Mesothelial cell of epicardium (in vitro differentiated cells): ENCODE measurements at places on chromosomes 4 and X.

DNA sequence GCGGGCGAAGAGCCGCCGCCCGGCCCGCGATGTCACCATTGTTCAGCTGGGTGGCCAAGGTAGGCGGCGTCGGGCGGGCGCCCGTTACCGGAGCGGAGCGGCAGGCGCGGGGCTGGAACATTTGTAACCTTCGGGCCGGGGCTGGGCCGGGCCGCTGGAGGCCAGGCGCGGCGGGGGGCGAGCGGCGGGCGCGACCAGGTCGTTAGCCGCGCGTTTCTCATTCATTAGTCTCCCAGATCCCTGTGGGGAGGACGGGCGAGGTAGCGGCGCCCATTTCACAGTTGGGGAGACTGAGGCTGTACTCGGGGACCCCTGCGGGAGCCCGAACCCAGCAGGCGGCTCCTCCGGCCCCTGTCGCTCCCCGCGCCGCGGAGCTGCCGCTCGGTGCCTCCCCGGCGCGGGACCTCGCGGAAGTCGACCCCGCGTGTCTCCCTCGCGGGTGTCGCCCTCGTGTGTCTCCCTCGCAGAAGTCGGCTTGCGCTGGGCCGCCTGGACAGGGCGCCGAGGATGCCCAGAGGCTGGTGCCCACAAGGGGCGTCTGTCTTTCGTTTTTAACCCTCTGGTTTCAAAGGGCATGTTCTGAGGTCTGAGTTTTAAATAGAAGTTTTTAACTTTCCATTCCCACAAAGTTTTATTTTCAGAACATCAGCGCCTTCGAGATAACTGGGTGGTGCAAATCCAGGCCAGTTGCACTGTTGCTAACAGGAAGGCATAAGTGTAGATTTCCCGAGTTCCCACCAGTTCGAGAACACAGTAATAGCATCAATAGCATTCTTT is 17.5 kb downstream of the PTTG2 start:
- H3K4me1 ChIP-seq, result peaks cover 22% of the 10 kb centered on the region
- peak overlapping the region; percentile 77 for H3K4me3 ChIP-seq
- DNase-seq, result no peak
- H3K27me3 ChIP-seq, result no peaks in the 10 kb centered on the region

GRCh38 chrX:107102980-107103379 is 15.6 kb downstream of the RBM41 start:
- DNase-seq, result no peak
- peaks cover 26% of the 10 kb centered on the region for H3K36me3 ChIP-seq
- H3K27ac ChIP-seq, result no peak overlapping the region
- no peak overlapping the region for H3K4me3 ChIP-seq

DNA sequence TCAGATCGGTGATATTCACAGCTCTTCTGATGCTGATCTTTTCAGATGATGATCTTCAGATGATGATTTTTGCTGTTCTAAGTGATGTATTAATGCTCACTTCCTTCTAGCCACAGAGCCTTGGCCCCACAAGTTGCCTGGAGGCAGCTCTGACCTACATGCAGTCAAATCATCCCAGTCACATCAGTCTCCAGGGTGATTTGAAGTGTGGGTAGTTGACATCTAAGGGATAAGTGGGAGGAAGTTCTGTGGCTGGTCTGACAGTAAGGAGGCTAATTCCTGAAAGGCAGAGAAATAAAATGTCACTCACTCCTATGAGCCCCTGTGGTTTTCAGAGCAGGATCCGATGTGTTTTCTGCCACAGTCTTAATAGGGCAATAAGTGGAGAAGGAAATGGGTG is 79.8 kb upstream of the RPL34 start:
- peaks cover 19% of the 10 kb centered on the region for H3K4me1 ChIP-seq
- no peaks in the 10 kb centered on the region for H3K36me3 ChIP-seq
- peaks cover 13% of the 10 kb centered on the region for H3K27me3 ChIP-seq
- no peak for DNase-seq
- no peak overlapping the region for H3K4me3 ChIP-seq
- no peak overlapping the region for H3K27ac ChIP-seq

DNA sequence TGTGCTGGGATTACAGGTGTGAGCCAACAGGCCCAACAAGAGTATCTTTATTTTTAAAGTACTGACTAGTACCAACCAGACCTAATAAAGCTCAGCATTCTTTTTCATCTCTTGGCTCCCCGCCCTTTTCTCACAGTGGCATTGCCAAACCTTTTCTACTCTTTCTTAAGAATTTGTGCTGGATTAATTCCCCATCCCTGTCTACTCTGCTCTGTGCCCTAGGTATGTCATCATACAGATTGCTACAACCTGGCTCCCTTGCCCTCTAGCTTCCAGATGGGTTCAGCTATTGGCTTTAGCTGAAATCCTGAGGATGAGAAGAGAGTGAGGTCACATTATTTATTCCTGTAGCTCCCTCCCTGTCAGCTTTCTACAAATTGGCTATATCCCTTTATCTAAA is 34.9 kb upstream of the CCNI start:
- no peaks in the 10 kb centered on the region for H3K27me3 ChIP-seq
- no peak overlapping the region for H3K4me3 ChIP-seq
- no peak for DNase-seq
- no peak overlapping the region for H3K27ac ChIP-seq

GRCh38 chr4:58144721-58145120 is 1034.5 kb upstream of the IGFBP7 start:
- H3K36me3 ChIP-seq, result no peaks in the 10 kb centered on the region
- DNase-seq, result no peak
- no peak overlapping the region for H3K27ac ChIP-seq
- H3K4me1 ChIP-seq, result peaks cover 2% of the 10 kb centered on the region
- H3K4me3 ChIP-seq, result no peak overlapping the region

GRCh38 chr4:78079726-78080430 is 22.8 kb downstream of the FRAS1 start:
- no peaks in the 10 kb centered on the region for H3K36me3 ChIP-seq
- H3K27me3 ChIP-seq, result no peaks in the 10 kb centered on the region
- H3K4me1 ChIP-seq, result peaks cover 23% of the 10 kb centered on the region
- DNase-seq, result no peak

DNA sequence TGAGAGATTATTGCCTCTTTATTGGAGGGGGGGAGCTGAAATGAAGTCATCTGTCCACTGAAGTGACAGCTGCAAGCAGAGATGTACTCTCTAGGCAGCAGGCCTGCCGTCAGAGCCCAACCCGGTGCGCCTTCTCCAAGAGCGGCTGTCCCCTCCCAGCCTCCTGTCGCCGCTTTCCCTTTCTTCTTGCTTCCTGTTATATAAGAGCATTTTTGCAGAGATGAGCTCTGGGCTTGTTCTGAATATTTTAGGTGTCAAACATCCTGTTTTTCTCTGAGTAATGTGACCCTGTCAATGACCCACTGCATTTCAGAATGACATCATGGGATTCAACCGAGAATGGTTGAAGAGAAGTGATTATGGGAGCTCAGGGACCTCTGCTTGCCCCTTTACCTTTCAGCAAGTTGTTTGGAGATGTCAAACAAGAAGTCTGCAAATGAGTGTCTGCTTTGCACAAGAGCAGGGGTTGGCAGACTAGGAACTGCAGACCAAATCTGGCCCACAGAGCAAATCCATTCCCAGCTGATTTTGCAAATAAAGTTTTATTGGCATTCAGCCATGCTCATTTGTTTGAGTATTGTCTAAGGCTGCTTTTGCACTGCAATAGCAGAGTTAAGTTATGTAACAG is 79.9 kb downstream of the SLC9A6 start:
- no peak overlapping the region for H3K27ac ChIP-seq
- DNase-seq, result no peak
- H3K4me3 ChIP-seq, result no peak overlapping the region

- no peaks in the 10 kb centered on the region for H3K27me3 ChIP-seq
- H3K4me1 ChIP-seq, result no peaks in the 10 kb centered on the region
- no peak overlapping the region for H3K27ac ChIP-seq
- no peak overlapping the region for H3K4me3 ChIP-seq
These were observed 58.2 kb downstream of the PDE5A start for GRCh38 chr4:119570401-119570800.

GRCh38 chr4:152106113-152106763 is 345.4 kb upstream of the GATB start:
- H3K36me3 ChIP-seq, result no peaks in the 10 kb centered on the region
- H3K4me1 ChIP-seq, result peaks cover 47% of the 10 kb centered on the region
- H3K27me3 ChIP-seq, result no peaks in the 10 kb centered on the region
- H3K4me3 ChIP-seq, result no peak overlapping the region
- peak overlapping the region; percentile 31 for H3K27ac ChIP-seq
- DNase-seq, result no peak

GRCh38 chr4:75327804-75328512 is 186.2 kb downstream of the RCHY1 start:
- no peaks in the 10 kb centered on the region for H3K36me3 ChIP-seq
- H3K27me3 ChIP-seq, result peaks cover 20% of the 10 kb centered on the region
- DNase-seq, result no peak
- H3K27ac ChIP-seq, result no peak overlapping the region

DNA sequence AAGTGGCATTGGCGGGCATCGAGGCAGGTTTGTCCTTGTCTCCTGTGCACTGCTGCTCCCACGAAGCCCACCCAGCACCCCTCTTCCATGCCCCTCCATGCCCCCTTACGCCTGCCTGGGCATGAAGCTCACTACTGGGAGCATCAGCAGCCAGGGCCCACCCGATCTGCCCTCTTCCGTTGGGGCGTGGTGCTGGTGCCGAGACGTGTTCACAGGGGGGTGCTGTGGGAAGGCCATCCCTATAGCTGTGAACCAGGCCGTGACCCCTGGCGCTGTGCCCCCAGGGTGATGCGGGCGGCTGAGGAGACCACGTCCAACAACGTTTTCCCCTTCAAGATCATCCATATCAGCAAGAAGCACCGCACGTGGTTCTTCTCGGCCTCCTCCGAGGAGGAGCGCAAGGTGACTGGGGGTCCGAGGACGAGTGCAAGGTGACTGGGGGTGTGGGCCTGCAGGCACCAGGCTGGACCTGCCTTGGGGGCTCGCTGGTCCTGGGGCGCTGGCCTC is 19.3 kb upstream of the ADD1 start:
- peaks cover 28% of the 10 kb centered on the region for H3K36me3 ChIP-seq
- H3K27me3 ChIP-seq, result no peaks in the 10 kb centered on the region
- H3K27ac ChIP-seq, result no peak overlapping the region
- H3K4me3 ChIP-seq, result no peak overlapping the region
- peaks cover 5% of the 10 kb centered on the region for H3K4me1 ChIP-seq
- DNase-seq, result no peak

DNA sequence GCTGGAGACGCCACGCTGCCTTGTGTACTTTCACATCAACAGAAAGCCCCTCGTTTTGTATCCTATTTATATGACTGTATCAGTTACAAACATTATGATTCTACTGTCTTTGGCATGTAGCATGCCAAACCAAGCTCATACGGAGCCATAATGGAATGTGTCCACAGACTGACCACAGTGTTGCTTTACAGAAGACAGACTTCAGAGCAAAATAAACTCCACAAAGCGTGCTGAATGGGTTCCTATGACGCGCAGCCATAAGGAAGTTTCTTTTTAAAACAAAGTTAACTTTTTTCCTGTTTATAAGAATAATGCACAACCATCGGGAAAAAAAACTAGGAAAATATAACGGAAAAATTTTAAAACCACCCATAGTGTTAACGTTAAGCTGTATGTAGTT is 136.0 kb downstream of the STOX2 start:
- H3K4me3 ChIP-seq, result no peak overlapping the region
- H3K27me3 ChIP-seq, result no peaks in the 10 kb centered on the region
- no peak overlapping the region for H3K27ac ChIP-seq
- no peak for DNase-seq
- peaks cover 40% of the 10 kb centered on the region for H3K36me3 ChIP-seq

GRCh38 chr4:76564123-76564915 is 129.3 kb downstream of the SHROOM3 start:
- peaks cover 54% of the 10 kb centered on the region for H3K4me1 ChIP-seq
- DNase-seq, result no peak

DNA sequence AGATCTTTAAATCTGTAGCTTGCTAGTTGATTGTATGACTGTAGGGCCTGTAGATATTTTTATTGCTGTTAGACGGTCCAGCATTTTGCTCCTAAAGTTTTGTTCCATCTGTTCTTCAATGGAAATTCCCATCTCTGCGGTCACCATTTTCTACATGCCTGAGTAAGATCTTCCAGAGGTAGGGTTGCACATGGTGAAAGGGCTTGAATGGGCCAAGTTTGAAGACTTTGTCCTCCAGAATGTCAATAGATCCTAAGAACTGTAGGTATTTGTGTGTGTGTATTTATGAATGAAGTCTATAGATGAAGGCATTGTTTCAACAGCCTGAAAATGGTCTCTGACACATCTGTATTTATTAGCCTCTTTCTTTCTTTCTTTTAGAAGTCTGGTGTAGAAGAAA is 22.3 kb upstream of the TAPT1 start:
- no peak overlapping the region for H3K27ac ChIP-seq
- no peaks in the 10 kb centered on the region for H3K27me3 ChIP-seq
- H3K4me1 ChIP-seq, result no peaks in the 10 kb centered on the region
- H3K36me3 ChIP-seq, result peaks cover 34% of the 10 kb centered on the region

DNA sequence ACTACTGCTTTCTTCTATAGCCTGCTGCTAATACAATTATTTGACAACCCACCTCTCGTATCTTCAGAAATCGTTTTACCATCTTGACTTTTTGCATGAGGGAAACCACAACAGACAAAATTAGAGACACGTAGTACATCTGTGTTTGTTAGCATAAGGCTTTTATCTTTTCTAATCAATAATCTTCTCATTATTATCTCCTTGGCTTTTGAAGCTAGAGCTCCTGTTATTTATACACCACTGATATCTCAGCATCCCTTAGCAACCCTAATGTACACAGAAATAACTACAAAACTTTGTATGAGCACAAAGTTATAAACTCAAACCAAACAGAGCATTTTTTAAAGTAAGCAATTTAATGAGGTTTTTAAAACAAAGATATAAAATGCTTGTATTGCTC is 39.7 kb downstream of the CORIN start:
- H3K36me3 ChIP-seq, result no peaks in the 10 kb centered on the region
- no peaks in the 10 kb centered on the region for H3K4me1 ChIP-seq
- DNase-seq, result no peak
- no peak overlapping the region for H3K27ac ChIP-seq

DNA sequence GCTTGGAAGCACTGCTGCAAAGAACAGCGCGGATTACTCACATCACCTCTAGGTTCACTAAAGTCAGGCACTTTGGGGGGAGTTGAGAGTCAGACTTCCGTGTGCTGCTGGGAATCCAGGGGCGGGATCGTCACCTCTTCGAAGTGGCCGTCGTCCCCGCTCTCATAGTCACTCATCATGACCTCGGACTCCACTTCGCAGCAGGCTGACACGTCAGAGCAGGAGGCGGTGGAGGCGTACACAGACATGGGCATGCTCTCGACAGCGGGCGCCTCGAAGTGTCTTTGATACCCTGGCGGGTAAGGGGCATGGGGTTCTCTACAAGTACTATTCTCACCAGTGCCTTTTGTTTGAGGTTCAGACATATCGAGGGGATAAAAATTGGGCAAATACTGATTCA is 33.1 kb upstream of the MTNR1A start:
- H3K4me3 ChIP-seq, result no peak overlapping the region
- no peak for DNase-seq

DNA sequence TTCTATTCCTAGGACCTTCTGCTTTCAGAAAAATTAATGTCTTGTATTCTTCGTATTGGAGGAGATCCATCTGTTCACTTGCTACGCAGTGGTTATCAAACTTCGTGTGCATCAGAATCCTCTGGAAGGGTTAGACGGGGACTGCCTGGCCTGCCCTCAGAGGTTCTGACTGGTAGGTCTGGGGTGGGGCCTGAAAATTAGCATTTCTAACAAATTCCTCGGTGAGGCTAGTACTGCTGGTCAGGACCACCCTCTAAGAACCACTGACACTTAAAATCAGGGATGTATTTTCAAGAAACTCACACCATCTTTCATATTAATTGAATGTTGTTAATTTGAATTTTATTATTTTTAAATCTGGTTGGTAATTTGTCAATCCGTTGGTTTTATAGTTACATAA is 63.0 kb downstream of the MAPK10 start:
- no peak for DNase-seq
- no peak overlapping the region for H3K4me3 ChIP-seq
- H3K36me3 ChIP-seq, result no peaks in the 10 kb centered on the region
- H3K27ac ChIP-seq, result no peak overlapping the region
